ENCODE measurements at places on chromosomes 1 and 21. TPM values are rescaled to one million over a fixed set of nuclear protein-coding genes. Genes with fewer than 3 reads are reported as not detected.

TMEM35B gene
- total RNA-seq = 7.8 TPM

OR2L8 gene
- 2.5 TPM for total RNA-seq

BARHL2 gene
- 1.4 TPM for total RNA-seq

TNFRSF8 gene
- not detected for total RNA-seq

TBX15 gene
- 0.69 TPM for total RNA-seq

CELA3A gene
- total RNA-seq = not detected

LCE1B gene
- total RNA-seq = not detected

VTCN1 gene
- 0.92 TPM for total RNA-seq

AMY2A gene
- not detected for total RNA-seq

CCDC190 gene
- total RNA-seq = 1.2 TPM

LSS gene
- 44.3 TPM for total RNA-seq

RPS6KA1 gene
- 11.3 TPM for total RNA-seq

PRR9 gene
- total RNA-seq = not detected

TARBP1 gene
- 70.8 TPM for total RNA-seq

RSPH1 gene
- 9.9 TPM for total RNA-seq

SAMD13 gene
- 7.8 TPM for total RNA-seq

OR2T33 gene
- total RNA-seq = not detected

RBM15 gene
- total RNA-seq = 42.4 TPM

UQCRHL gene
- 2.8 TPM for total RNA-seq

XCL2 gene
- not detected for total RNA-seq

CELA3B gene
- not detected for total RNA-seq

ZFP69 gene
- total RNA-seq = 12.0 TPM

LAPTM5 gene
- total RNA-seq = 10.1 TPM

COL6A2 gene
- total RNA-seq = 21.2 TPM

ZYG11B gene
- total RNA-seq = 161 TPM

CD160 gene
- not detected for total RNA-seq

PTAFR gene
- total RNA-seq = 3.5 TPM

MSTO1 gene
- total RNA-seq = 34.4 TPM

LMOD1 gene
- 0.46 TPM for total RNA-seq

SPRR2E gene
- not detected for total RNA-seq

OR2T5 gene
- not detected for total RNA-seq

CAMK1G gene
- 4.4 TPM for total RNA-seq

VHLL gene
- 0.69 TPM for total RNA-seq

SLAMF9 gene
- total RNA-seq = not detected

RPTN gene
- not detected for total RNA-seq

NHLH1 gene
- 0.23 TPM for total RNA-seq

CHI3L1 gene
- total RNA-seq = 1.2 TPM

VSIG8 gene
- not detected for total RNA-seq
